T-helper 2 cell (primary cell): ENCODE measurements at places on chromosomes 7 and 10.

DNA sequence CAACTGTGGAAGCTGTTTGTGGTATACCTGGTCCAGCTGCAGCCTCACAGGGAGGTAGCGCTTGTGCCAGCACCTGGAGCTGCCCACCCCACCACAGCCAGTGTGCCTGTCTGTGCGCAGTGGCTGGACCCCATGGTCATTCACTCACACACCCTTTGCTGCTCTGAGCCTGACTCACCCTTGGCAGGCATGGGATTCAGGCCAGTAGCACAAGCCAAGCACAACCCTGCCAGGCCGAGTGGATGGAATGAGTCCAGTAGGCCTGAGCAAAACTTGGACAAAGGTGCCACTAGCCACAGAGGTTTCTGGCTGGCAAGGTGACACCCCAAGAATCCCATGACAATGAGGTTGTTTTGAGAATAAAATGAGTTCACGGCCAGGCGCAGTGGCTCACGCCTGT, 19.0 kb downstream of the RBM48 start:
- no peak for DNase-seq

DNA sequence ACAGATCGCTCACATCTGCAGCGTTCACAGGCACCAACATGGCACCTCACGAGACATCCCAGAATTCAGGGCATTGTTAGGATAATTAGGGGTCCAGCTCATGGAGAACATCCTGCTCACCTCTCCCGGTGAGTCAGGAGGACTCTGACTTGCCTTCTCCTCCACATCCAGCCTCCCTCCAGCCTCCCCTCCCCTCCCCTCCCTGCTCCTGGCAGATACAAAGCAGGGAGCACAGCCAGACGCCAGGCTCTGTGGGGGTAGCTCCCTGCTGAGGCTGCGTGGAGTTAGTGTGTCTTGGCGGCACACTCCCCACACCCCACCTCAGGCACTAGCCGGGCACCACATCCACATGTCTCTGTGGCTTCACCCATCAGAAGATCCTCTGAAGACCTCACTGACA, 320.6 kb downstream of the CXCL12 start:
- no peak for DNase-seq

- DNase-seq = no peak
Measured at GRCh38 chr7:155166673-155167370, 96.7 kb downstream of the HTR5A start.

- DNase-seq = no peak
Measured at GRCh38 chr10:27685681-27686080, 59.9 kb downstream of the MKX start.

DNA sequence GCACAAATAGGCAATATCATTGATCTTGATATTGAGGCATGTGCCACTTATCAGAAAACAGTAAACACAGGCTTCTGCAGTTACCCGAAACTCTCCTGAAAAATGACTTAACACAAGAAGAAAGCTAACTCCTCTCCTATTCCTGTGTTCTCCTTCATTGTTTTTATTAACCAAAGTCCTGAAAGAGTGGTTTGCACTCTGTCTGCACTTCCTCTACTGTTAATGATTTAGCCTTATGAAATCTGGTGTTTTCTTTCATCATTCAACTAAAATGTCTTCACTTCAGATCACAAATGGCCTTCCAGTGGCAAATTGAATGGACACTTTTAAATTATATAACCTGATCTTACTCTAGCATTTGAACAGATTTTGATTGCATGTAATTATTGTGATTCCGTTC, 630.6 kb upstream of the PHF14 start:
- no peak for DNase-seq

DNA sequence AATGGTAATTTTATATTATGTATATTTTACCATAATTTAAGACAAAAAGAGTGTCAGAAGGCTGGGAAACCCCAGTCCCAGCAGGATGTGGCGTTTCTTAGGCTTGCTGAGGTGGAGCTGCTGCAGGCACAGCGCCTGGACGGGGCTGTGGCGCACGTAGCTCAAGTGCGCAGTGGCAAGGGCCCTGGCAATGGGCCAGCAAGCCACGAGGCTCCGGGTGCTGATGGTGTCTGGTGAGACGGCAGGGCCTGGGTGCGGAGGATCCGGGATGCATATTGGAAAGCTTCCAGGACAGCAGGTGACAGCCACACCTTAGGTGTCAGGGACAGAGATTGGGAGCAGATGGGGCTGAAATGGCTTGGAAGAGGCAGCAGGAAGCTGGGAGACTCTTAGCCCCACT, 37.2 kb downstream of the CLEC2L start:
- DNase-seq = no peak

- DNase-seq = no peak
Measured at GRCh38 chr7:29288181-29289091, 93.9 kb downstream of the CHN2 start.

- DNase-seq = no peak
Measured at GRCh38 chr7:93941945-93942344, 20.4 kb downstream of the GNG11 start.

DNA sequence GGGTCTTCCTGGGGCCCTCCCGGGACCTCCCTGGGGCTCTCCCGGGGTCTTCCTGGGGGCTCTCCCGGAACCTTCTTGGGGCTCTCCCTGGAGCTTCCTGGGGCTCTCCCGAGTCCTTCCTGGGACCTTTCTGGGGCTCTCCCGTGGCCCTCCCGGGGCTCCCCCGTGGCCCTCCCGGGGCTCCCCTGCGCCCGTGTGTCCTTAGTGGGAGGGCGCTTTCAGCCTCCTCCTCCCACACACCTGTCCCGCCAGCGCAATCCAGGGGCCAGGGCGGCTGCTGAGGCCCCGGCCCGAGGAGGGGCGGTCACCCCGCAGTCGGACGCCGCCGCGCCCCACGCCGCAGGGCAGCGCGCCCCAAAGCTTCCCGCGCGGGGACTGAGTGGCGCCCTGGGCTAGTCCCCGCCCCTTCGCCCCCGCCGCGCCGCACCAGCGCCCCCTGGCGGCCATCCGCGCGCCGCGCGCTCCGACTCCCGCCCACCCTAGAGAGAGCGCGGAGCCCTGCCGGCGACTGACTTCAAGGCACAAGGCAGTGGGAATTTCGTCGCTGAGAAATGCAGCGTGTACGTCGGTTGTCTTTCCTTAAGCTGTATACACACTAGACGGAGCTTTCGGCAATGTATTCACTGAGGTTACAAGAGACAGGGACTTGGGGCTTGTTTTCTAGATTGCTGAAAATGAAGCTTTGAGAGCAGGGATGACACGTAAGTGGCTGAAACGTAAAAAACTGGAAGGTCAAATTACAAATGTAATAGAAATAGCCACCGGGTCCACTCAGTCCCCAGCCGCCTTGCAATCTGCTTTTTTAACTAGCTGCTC, 47.1 kb downstream of the INSIG1 start:
- DNase-seq = peak; percentile 75

GRCh38 chr10:1343176-1343575, 287.0 kb downstream of the WDR37 start:
- no peak for DNase-seq

GRCh38 chr10:126123466-126123865, 227.1 kb downstream of the FANK1 start:
- no peak for DNase-seq

GRCh38 chr7:48718731-48719378, 205.5 kb upstream of the CDC14C start:
- no peak for DNase-seq

DNA sequence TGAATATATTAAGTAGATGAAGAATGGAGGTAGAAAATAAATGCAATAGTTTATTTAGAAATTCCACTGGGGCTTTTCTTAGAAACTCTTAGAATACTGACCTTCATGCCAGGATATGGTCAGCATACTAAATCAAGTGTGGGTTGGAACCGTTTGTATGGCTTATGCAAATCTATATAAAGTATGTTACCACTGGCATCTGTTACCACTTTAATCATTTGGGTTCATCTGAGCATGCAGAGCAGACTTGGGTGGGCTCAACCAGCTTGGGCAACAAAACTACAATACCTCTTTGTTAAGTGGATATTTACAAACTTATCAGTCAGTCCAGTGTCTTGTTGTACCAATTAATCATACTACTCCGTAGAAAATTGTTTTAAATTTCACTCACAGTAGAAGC, 125.8 kb downstream of the CRPPA start:
- no peak for DNase-seq

DNA sequence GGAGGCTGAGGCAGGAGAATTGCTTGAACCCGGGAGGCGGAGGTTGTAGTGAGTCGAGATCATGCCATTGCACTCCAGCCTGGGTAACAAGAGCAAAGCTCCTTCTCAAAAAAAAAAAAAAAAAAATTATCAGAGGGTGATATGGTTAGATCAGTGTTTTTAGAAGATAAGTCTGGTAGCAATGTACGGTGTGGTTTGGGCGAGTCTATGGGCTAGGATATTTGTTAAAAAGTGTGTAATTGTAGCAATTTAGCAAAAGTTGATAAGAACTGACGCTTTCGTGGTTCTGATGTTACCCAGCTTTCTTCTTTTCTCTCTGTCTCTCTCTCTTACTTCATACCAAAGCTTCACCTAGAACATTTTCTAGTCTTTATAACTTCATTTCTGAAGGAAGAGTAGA, 6.9 kb upstream of the CYP51A1 start:
- DNase-seq = no peak

DNA sequence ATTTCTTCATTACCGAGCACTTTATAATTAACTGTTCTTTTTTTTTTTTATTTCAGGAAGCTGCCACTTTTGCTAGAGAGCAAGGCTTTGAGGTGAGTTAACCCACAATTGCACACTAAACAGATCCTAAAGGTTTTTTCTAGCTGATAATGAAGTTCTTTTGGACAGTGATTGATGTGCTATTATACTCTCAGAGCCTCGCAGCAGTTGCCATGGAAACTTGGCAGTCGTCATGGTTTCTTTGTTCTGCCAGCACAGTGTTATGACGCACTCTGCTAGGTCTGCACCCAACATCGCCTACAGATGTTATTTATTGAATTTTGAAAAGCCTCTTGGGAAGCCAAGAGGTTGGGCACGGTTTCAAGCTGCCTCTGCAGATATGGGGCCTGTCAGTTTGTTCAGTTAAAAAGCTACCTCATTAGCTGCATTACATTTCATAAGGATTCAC, 237.2 kb upstream of the KAT6B start:
- peak; percentile 81 for DNase-seq

DNA sequence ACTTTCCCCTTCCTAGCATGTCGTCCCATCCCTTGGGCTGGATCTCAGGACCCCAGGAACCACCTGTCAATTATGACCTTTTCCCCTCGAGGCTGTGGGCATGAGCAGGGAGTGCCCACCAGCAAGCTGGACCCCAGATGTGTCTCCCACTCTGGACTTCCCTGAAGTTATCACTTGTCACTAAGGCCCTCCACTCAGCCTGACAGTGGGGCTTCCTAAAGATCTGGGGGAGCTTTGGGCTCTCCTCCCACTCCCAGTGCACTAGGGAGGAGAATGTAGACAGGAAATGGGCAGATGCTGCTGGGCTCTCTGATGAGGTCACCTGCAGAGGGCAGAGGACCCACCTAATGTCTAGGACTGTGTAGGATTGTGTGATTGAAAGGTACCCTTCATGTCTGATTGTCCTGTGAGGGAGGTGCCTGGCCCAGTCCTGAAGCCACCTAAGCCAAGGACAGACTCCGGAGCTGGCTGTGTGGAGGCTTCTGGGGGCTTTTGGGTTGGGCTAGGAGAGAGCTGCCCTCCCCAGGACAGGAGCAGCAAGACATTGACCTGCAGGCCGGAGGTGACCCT, 18.7 kb downstream of the MYO1G start:
- no peak for DNase-seq

- no peak for DNase-seq
Measured at GRCh38 chr7:66604198-66604597, 24.5 kb upstream of the KCTD7 start.

DNA sequence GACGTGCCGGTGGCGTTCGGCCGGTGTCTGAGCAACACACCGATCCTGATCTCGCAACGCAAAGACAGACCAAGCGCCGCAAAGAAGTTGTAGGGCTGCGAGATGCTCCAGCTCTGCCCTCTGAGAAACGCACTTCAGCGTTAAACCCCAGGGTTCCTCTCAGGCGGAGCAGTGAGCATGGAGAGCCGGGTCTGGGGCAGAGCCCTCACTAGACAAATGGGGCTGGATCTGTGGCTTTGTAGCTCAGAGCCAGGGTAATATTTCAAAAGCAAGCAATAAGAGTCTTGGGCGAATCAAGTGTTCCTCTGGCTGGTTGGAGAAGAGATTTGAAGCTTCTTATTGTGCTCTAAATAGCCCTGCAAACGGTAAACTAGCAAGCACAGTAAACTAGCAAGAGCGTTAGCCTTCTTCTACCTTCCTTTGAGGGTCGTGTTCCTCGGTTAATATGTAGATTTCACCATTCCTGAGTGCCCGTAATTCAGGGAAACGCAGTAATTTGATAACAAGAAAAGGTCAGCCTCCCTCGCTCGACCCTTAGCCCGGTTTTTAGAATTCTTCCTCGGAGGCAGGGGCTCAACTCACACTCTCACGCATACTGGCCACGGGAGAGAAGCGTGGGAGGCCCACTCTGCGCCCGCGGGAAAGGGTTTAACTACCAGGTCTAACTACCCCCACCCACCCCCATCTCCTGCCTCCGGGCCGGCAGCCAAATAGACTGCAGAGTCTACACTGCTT, 6.7 kb downstream of the SKAP2 start:
- DNase-seq = no peak

DNA sequence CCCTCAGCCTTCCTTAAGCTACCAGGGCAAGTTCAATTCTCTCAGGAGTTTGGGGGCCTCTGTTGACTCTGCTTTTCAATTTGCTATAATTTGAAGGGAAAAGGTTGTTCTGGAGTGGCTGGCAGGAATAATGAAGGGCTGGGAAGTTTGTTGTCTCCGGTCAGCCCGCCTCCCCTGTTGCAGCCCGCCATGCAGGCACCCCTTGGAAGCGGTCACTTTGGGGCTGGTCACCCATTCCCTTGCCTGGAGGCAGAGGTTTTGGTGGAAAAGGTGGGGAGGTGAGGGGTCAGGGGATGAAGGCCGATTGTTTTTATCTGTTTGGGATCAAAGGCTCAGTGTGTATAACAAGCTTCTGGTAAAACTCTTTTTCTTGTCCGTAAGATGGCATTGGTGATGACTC, 79.1 kb downstream of the GRK5 start:
- DNase-seq = no peak

- DNase-seq = no peak
Measured at GRCh38 chr10:55224007-55224781, 423.2 kb upstream of the PCDH15 start.

DNA sequence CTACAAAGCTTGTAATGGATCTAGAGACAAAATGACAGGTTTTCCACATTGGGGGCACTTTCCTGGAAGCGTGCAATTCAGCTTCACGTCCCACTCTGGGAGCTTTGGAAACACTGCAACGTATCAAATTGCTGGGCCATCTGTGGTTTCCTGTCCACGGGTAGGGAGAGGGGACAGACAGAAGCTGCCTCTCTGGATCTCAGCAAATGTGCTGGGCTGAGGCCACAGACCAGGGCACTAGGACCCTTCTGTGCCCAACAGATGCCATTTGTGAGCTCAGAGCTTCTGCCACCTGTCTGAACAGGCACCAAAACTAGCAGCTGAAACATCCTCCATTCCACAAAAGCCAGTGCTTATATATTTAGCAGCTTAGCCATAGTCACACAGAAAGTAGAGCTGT, 40.9 kb upstream of the FRMD4A start:
- DNase-seq = no peak
